ENCODE measurements at places on chromosomes 6 and 20.
A peak's percentile ranks its signal among the peaks of the same experiment; 100 is the strongest.

- DNase-seq, result no peak
These were observed 24.0 kb upstream of the ATRN start for GRCh38 chr20:3446779-3447178.

DNA sequence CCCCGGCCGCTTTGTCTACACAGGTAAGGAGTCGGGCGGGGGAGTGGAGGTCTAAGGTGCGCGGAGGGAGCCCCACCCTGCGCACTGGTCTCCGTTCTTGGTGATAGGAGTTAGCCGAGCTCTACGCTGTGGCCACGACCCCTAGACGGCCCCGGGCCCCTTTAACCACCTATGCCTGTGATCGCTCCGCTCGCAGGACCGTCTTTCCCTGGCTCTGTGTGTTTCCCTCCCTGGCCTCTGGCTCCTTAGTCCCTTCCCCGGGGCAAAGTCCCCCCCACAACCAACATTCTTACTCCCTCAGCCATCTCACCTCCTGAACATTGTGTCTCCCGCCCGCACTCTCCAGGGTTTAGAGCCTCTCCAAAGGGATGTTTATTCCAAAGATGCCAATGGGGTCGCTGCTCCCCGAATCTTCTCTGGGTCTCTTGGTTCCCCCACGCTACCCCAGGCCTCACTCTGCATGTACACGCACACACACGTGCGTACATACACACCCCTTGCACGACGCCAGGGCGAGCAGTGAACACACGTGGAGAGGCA, 50.4 kb downstream of the CPXM1 start:
- DNase-seq, result no peak

- DNase-seq, result no peak
These were observed 16.7 kb downstream of the ACOT13 start for GRCh38 chr6:24683297-24684296.

DNA sequence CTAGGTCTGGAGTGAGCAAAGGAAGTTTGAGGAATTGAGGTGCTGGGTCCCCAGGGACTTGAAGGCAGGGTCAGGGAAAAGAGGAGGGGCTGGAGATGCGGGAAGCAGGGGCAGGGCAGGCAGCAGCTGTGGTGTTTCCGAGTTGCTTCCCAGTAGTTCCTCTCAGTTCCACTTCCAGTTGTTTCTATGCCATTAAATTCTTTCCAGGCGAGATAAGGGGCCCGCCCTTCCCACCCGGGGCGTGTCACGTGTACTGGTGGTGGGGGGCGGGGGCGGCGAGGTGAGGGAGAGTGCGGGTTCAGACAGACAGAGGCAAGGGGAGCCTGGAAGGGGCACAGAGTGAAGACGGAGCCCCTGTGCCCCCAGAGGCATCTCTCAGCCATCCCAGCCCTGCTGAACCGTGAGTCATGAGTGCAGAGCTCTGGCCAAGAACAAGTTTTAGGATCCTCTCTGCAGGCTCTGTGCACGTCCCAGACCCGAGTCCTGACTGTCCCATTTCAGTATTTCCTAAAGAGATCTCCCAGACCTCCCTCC, 977 bp downstream of the TNXB start:
- DNase-seq, result peak; percentile 88

DNA sequence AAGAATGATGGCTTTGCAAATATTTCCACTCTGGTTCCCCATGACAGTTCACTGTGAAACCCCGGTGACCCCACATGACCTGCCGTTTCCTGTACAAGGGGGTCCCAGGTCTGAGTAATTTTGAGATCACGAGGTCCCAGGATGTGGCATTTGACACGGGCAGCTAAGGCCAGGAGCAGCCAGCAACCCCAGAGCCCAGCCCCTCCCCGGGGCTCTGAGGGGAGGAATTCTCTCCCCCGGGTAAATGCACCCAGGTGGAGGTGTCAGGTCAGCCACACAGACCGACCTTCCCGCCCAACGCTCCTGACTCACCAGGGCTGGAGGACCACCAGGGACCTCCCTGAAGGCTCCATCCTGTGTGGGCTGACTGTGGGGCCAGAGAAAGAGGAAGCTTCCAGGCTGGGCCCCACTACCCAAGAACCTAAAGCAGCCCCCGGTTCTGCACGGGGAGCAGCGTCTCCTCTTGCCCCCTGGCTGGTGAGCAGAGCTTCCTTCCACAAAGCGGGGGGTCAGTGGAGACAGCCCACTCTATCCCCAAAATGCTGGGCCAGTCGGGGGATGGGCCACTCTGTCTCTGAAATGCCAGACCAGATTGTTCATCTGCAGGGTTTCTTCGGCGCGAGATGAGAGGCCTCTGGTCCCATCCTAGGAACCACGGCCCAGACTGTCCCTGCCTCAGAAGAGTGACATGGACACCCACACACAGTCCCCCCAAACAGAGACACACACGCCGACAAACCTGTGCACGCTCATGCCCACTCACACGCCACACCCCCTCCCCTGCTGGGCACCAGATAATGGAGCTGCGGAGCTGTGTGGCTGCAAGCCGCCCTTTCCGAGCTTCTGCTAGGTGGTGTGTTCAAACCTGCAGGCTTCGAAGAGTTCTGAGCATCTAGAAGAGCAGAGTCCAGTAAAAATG, 23.4 kb upstream of the SLCO4A1 start:
- no peak for DNase-seq

- no peak for DNase-seq
These were observed 1.5 kb upstream of the NINL start for GRCh38 chr20:25586877-25587276.

DNA sequence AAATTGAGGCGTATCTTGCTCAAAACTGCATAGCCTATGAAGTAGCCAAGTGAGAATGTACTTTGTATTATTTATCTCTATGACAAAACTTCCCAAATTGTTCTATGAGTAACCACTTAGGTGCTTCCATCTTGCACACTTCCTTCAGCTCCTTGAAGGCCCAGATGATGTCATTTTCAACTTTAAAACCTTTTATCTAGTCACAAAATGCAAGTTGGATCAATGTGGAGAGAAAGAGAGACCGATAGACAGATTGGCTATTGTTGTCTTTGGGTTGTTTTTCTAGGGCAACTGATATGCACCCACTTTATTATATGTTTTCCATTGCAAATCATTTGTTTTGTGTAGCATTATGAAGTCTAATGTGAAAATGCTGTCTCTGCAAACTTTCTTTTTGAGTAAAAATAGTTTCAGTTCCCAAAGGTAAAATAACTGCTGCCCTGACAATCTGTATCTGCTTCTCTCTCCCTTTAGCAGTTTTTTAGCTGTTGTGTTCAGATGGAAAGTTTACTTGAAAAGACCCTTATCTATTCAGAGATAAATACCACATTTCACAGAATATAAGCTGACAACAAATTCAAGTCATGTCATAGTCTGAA, 73.7 kb upstream of the CITED2 start:
- DNase-seq, result no peak

DNA sequence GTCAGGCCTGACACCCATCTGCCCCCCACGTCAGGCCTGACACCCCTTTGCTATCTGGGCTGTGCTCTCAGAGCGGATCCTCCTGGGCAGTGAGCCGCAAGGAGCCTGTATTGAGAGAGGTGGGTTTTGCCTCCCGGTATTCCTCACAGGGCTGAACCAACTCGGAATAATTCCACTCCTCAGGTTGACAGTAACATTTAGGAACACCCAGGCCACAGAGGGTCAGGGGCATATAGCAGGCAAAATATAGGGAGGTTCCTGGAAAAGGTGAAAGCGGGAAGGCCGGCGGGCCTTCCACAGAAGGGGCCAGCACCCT, 6.8 kb upstream of the FGD2 start:
- DNase-seq, result no peak

DNA sequence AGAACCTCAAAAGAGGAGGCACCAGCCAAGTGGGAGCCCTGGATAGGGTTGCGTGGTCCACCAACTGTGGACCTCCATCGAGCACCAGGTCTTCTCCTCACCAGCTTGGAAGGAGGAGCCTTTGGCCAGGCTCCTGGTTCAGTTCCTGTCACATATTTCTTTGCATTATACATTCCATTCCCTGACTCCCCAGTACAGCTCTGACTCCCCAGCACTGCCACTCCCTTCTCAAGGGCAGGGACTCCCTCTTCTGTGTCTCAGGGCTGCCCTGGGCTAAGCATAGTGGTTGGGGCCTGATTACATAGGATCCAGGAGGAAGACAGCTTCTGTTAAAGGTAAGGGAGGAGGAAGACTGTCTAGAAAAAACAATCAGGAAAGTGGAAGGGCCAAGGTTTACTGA, 91.1 kb downstream of the MRPL14 start:
- no peak for DNase-seq

GRCh38 chr20:34824806-34825529, 483 bp downstream of the NCOA6 start:
- DNase-seq, result peak; percentile 74

DNA sequence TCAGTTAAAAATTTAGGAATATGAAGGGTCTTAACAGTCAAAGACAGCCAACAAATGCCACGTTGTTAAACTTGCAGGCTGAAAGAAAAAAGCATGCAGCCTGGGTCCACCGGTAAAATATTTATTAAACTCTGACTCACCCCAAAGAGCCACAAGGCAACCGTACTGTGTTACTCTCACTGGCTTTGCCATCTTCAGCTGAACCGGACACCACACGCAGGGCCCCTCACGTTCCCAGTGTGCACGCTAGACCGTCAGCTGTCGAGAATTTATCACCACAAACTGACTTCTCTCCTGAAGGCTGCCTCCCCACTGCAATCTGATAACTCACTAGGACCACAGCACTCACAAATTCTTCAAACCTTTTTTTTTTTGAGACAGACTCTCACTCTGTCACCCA, 30.7 kb downstream of the HUS1B start:
- DNase-seq, result no peak

GRCh38 chr6:109491207-109491938, 8.4 kb upstream of the ZBTB24 start:
- no peak for DNase-seq

GRCh38 chr20:40144581-40144980, 544.5 kb downstream of the MAFB start:
- DNase-seq, result no peak

DNA sequence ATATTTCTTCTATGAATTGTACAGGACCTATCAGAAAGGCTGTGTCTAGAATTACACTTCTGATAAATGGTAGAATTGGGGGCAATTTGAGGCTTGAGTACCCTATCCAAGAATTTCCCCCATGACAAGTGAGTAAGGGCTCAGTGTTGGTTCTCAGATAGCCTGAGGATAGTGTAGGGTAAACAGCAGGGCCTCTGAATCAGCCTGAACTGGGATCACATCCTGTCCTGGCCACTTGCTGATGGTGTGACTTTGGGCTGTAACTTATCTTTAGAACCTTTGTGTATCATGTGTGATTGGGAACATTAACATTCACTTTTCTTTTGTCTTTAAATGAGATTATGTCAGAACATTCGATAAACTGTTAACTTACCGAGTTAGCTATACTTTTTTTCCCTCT, 151.0 kb downstream of the CLIC5 start:
- no peak for DNase-seq

- no peak for DNase-seq
These were observed 42.8 kb downstream of the SNHG17 start for GRCh38 chr20:38392356-38392755.

- DNase-seq, result no peak
These were observed 1.2 kb downstream of the FOXA2 start for GRCh38 chr20:22582964-22583772.

- DNase-seq, result no peak
These were observed 174.8 kb upstream of the HEY2 start for GRCh38 chr6:125574604-125575003.

DNA sequence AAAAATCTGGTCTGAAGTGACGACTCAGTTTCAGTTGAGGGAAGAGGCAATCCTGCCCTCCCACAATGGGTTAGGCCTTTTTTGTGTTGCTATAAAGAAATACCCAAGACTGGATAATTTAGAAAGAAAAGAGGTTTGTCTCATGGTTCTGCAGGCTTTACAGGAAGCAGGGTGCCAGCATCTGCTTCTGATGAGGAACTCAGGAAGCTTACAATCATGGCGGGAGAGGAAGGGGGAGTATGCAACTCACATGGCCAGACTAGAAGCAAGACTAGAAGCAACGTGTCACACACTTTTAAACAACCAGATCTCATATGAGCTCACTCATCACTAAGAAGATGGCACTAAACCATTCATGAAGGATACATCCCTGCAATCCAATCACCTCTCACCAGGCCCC, 529.3 kb downstream of the KIF16B start:
- no peak for DNase-seq

DNA sequence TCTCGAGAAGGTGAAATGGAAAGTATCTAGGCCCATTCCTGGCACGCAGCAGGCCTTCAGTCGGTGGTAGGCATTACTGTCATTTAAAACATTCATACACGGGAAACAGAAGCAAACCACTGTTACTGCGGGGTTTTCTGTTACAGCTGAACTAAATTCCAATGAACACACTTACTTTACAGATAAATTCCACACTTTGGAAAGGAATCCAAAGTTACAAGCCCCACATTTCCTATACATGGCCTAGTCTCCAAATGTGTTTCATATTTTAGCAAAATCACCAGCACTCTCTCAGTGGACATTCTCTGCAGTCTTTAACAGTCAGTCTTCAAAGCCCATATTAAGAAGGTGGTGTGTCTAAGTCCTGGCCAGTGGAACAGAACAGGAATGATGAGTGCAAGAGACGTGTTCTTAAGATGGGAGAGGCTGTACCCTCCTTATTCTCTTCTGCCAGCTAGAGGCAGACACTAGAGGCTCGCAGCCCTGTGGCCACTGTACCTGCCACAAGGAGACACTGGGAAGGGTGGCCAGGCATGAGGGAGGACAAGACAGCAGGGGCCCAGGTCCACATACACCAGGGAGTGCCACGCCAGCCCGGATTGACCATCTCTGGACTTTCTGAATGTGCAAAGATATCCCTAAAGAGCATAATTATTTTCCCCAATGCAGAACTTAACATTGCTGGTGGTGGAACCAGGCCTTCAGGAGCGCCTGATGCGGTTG, 76.4 kb downstream of the CDC5L start:
- no peak for DNase-seq

GRCh38 chr6:733431-734219, 40.7 kb upstream of the EXOC2 start:
- no peak for DNase-seq

- no peak for DNase-seq
These were observed 8.6 kb downstream of the CD83 start for GRCh38 chr6:14126191-14126590.

- DNase-seq, result no peak
These were observed 41.1 kb downstream of the CNR1 start for GRCh38 chr6:88124925-88125557.

- DNase-seq, result no peak
These were observed 6.2 kb downstream of the PXT1 start for GRCh38 chr6:36436466-36436865.

GRCh38 chr6:32244270-32244669, 20.4 kb upstream of the NOTCH4 start:
- no peak for DNase-seq

DNA sequence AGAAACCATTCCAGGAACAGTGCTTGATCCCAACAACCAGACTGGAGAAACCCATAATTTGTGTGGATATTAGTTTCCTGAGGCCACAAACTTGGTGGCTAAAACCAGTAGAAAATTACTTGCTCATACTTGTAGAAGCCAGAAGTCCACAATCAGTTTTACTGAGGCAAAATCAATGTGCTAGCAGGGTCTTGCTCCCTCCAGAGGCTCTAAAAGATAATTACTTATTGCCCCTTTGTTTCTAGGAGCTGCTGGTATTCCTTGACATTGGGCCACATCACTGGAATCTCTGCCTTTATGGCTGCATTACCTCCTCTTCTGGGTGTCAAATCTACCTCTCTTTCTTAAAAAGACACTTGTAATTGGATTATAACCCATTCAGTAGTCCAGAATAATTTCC, 142.2 kb upstream of the SAMD5 start:
- DNase-seq, result no peak
